Activated CD4-positive, CD25-positive, alpha-beta regulatory T cell treated with anti-CD3 and anti-CD28 coated beads, Interleukin-2, amount 50 U/mL, for 16 hours (primary cell): ENCODE measurements at places on chromosomes 2 and 18.

- DNase-seq, result no peak
These were observed 32.7 kb downstream of the YPEL5 start for GRCh38 chr2:30179536-30179935.

GRCh38 chr2:148670773-148671172 is 26.2 kb downstream of the EPC2 start:
- no peak for DNase-seq

DNA sequence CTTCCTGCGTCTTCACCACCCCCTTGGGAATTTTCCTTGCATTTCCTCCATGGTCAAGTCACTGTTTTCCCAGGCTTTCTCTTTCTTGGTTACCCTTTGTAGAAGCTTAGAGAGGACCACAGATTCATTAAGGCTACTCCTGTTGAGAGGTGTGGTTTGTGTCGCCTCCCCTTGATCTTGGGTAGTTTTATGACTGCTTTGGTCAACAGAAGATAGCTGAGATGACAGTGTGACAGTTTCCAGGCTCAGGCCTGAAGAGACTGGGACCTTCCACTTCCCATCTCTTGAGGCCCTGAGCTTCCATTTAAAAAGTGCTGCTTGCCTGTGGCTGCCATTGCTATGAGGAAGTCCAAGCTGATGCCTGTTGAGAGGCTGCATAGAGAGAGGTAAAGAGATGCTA is 5.4 kb downstream of the ACOXL start:
- DNase-seq, result no peak

DNA sequence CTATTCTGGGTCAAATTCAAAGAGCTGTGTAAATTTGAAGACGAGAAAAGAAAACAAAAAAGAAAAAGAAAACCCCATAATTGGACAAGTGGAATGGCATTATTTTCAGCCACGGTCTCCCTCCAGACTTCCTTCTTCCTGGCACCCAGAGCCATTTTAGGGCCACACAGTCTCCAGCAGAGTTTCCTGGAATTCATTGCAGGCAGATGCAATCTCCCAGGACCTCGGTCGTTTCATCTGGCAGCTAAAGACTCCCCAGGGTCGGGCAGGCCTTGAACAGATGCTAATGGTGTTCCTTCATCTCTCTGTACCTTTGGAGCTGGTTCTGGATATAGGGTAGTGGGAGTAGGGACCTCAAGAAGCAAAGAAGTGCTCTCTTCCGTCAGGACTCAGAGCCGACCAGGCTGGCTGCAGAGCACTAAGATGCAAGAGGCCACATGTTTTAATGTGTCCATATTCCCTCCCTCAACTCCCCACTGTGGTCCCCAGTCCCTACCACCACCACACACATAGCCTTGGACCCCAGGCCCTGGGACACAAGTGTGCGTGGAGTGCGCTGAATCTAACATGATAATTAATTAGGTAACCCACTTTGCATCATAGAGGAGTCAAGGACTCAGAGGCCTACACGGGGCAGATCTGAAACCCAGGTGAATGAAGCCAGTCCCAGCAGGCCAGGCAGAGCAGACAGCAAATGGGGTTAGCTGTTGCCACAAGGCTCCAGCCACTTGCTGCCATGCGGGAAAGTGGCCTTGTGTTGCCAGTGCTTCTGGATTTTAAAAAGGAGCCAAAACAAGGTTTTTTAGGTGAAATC is 109.3 kb upstream of the ATL2 start:
- no peak for DNase-seq

DNA sequence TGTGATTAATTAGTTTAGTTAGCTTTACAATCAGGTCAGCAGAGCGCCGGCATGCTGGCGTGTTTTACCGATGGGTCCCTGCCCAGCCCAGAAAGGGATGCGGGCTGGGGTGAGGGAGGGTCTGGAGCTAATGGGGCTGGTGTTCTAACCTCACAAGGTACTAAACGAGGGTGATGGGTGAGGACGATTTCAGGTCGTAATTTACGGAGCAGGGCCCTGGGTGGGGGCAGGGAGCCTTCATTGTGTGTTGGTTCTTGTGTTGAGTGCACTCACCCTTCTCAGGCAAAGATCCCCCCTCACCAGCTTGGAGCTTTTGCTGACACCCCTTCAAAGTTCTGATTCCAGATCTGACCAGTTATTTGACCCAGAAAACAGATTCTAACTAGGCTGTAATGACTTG is 39.5 kb downstream of the PTGR3 start:
- DNase-seq, result no peak

DNA sequence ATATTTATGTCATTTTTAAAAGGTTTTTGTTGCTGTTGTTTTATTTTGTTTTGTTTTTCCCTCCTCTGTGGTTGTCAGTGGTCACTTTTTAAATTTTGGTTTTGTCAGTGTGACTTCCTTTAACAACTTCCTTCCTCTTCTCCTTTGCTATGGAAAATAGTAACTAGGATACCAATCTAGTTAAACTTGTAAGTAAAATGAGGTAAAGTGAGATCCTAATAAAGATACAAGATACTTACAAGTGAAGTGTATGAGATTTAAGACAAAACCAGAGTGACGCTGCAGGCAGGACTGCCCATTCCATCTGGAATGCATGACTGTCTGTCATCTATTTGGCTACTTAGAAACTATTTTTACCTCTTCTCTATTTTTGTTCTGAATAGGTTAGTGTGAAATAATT is 30.6 kb upstream of the CREB1 start:
- no peak for DNase-seq

- DNase-seq, result no peak
These were observed 54.6 kb downstream of the PIKFYVE start for GRCh38 chr2:208320686-208321085.

GRCh38 chr2:100247256-100248043 is 74.9 kb downstream of the LONRF2 start:
- DNase-seq, result no peak

DNA sequence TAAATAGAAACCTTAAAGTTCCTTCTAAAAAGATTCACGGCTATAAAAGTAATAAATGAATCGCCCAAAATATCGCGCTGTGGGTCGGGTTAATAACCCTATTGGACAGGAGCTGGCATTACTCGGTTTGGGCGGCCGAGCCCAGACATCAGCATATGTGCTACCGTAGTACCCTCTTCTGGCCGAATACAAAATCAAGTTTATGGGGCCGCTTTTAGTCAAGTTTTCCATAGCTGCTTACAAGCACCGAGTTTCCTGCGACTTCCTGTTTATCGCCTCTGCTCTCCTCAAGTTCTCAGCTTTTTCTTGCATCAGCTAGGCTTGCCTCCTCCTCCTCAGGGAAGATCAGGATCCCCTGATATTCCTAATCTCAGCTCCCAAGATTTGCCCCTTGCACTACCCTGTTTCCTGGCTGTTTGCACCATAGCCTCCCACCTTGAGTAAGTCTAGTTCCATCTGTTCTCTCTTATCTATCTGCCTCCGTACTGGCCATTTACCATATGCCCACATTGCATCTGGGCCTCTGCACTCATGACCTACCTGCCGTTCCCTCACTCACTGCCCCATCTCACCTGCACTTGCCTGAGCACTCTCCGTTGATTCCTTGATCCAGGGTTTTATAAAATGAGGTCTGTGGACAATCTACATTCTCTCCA is 56.1 kb downstream of the SLC35F5 start:
- peak; percentile 2 for DNase-seq

- no peak for DNase-seq
These were observed 18.9 kb upstream of the FZD7 start for GRCh38 chr2:202014759-202015211.

DNA sequence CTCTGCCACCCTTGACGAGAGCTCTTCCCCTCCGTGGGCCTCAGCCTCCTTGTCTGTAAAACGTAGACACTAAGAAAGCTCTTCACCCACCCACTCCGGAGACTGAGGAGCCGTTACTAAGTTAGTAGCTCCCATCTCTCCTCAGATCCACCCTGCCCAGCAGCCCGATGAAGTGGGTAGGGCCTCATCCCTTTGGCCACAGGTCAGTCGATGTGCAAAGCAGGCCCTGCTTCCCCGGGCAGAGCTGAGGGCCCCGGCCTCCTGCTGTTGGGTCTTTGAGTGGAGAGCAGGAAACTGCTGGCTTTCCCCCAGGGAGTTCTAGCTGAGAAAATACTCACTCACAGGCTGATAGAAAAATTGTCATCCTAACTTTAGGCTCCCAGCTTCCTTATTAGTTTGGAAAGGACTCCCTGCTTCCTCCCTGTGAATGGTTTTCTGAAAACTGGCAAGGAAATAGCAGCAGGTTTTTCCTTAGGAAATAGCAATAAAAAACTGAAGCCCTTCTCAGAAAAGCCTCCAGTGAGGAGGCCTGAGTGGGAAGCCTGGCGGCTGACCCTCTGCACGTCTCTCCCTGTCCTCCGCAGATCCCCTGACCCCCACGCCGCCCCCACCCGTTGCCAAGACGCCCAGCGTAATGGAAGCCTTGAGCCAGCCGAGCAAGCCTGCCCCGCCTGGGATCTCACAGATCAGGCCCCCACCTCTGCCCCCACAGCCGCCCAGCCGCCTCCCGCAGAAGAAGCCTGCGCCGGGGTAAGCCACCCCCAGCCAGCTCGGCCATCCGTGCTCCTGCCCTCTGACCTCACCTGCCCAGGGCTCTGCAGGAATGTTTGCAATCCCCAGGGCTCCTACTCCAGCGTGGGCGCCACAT is 30.2 kb downstream of the ITGB1BP1 start:
- no peak for DNase-seq
